LHCN-M2 (cell line): ENCODE measurements at places on chromosomes 5 and 9. TPM values are rescaled to one million over a fixed set of nuclear protein-coding genes. Genes with fewer than 3 reads are reported as not detected.

SLC46A2 gene
- not detected in 2 replicates for total RNA-seq

SPAG8 gene
- total RNA-seq: 0.98 and 1.4 TPM in 2 replicates

DNA sequence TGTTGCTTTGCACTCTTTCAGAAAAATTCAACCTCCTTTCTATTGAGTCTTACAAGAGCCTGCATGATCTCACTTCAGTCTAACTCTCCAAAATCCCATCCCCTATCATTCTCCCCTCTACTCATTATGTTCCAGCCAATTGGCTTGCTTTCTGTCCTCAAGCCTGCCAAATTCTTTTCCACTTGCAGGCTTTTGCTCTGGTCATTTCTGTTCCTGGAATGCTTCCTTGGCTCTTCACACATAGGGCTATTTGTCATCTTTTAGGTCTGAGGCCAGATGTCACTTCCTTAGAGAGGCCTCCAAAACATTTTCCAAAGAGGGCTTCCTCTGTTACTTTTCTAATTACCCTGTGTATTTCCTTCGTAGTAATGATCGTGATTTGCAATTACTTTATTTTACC, 11.8 kb upstream of the CHD1 start:
- DNase-seq: no peak

DNA sequence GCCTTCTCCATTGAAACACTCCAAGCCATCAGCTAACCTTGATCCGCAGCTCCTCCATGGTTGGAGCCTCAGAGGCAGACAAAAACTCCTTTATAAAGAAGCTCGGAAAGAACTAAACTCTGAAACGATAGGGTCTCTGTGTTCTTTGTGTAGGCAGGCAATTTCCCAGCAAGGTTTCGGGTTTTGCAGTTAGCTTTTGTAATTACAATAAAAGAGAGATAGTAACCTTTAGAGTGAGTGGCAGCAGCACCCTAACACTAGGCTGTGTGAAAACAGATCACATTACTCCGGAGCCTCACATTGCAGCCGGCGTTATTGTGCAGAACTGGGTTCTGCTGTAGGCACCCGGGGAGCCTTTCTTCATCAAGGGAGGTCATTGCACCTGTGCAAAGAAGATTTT, 115.8 kb upstream of the MAP3K1 start:
- no peak for DNase-seq

DNA sequence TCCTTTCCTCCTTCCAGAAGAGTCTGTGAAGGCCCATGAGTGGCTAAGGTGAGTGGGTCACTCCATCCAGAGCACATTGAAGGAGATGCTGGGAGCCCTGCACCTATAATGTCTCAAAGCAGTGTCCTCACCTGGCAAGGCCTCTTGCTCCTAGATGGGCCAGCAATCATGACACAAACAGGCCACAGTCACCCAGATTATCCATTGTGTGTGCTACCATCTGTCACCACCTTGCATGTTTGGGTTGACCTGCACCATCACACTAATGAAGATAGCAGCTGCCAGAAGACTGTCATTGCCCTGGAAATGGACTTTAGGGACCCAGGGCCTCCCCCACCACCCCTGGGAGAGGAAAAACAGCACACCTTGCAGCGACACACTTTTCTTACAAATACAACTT, 69.6 kb downstream of the GABBR2 start:
- DNase-seq: no peak

- DNase-seq: peak; percentile 59
These were observed 1.7 kb downstream of the EBF1 start for GRCh38 chr5:159097784-159098602.
